Stomach (tissue), 19 donors: ENCODE measurements at places on chromosomes 12 and 14. TPM values are rescaled to one million over a fixed set of nuclear protein-coding genes. Genes with fewer than 3 reads are reported as not detected.

Gene TSHR
- polyA plus RNA-seq = 0.46 TPM

Gene TRIM9
- 0.76 TPM for polyA plus RNA-seq

Gene SPIC
- polyA plus RNA-seq = not detected

Gene ANKRD33
- not detected for polyA plus RNA-seq
